ENCODE measurements at places on chromosomes 1 and 21.

DNA sequence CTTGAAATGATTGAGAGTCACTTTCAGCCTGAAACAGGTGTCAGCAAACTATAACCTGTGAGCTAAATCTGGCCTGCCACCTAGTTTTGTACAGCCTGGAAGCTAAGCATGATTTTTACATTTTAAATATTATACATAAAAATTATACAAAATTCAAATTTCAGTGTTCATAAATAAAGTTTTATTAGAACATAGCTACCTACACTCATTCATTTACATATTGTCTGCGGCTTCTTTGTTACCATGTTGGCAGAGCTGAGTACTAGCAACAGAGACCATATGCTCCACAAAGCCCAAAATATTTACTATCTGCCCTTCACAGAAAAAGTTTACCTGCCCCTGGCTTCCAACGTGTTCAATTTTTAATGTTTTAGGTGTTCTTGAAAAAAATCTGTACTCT is 8.0 kb upstream of the C1orf162 start:
- no peak for DNase-seq

DNA sequence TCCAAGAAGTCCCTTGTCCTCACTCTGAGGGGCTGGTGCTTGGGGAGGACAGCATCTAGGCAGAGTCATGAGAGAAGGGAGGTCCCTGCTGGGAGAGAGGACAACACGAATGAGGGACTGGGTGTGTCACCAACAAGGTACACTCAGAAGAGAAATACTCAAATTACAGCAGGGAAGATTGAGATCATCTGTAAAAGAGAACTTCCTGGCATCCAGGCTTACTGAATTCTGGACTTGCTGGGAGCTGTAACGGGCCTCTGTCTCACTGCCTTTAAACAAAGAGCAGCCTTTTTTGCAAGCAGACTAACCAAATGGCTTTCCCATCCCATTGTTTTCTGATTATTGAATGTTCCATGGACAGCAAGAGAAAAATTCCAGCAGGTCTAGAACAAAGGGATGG is 195.7 kb upstream of the RAB4A start:
- no peak for DNase-seq

DNA sequence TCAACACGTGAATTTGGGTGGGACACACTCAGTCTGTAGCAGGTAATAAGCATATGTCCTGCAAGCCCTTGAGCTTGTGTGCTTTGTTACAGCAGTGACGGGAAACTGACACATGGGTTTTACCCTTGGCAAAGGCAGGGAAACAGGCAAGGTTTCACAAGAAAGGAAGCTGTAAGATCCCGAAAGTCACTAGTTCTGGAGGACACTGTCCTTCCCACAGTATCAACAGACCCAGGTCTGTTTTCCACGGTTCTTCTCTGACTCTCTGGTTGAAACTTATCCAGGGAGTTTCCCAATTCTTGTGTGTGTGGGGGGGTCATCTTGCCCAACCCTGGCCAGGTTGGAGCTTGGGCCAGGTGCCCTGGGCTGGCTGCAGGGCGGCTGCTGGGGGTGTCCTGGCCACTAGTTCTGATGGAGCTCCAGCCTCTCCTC is 29.3 kb upstream of the ZBTB21 start:
- DNase-seq = no peak

DNA sequence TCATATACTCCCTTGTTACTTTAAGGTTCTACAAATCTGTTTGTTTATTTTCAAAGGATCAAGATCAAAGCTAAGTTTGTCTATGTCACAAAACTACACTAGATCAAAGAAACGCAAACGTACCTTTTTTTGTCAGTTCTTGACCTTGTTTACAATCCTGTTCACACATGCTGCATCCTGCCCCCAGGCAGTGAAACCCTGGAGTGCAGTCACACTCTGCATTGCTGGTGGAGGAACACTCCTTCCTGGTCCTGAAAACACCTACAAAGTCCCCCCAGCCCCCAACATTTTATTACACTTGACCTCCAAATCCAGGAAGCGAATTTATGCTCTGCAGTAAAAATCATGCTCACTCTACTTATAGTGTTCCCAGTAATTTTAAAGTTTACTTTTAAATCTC is 2.6 kb downstream of the TNFRSF9 start:
- no peak for DNase-seq

DNA sequence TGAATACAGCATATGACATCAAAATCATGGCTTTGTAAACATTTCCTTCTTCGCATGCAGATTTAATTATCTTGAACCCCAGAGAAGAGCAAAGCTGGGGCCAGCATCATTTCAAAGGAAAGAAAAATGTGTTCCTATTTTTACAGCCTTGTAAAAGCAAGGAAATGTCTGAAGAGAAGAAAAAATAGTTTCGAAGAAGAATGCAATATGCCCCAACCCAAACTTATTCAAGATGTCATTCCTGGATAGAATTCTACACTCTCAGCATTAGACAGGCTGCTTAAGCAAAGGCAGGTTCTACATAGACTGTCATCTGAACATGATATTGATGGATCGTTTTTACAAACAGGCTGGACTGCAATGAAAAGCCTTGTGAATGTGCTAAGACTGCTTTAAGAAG is 900.8 kb downstream of the TTLL7 start:
- DNase-seq = no peak

DNA sequence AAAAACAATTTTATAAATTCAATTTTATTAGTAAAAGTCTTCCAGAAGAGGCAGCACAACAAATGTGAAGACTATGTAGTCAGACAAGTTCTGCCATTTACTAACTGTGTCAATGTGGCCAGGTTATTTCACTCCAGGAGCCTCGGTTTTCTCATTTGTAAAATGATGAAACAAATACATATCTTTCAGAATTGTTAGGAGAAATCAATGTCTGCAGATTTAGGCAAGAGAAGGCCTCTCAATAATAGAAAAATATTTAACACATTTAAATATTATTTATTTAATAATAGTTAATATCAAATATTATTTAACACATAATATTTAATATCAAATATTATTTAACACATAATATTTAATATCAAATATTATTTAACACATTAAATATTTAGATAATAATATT is 75.6 kb upstream of the PTGFR start:
- no peak for DNase-seq

- DNase-seq = no peak
Measured at GRCh38 chr1:199305053-199305452, 666.2 kb downstream of the PTPRC start.

DNA sequence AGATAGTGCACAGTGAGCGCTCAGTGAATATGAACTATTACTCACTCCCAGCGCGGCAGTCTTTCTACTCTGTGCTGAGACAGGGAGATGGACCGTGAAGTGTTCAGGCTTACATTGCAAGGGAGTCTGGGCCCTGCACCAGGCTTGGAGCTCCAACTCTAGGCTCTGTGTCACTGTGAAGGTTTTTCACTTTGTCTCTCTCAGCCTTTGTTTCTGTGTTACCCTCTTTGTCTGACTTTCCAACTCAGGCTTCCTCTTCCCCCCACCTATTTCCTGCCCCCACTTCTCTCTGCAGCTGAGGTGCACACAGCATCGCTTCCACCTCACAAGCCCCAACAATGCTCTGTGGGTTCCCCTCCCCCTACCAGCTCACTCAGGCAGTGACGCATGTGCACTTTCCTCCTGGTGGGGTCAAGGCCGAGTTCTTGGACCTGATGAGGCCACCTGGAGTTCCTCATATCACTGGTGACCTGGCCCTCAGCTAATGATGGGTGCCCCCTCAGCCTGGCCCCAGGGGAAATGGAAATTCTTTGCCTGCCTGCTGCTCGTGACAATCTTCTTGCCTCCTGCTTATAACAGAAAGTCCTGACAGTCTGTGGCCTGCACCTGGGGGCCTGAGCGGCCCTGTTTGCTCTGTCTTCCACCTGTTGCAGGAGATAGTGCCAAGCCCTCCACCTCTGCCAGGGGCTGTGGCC is 1.1 kb upstream of the LCK start:
- peak; percentile 74 for DNase-seq

GRCh38 chr1:110069404-110070281 is 829 bp downstream of the ALX3 start:
- no peak for DNase-seq

DNA sequence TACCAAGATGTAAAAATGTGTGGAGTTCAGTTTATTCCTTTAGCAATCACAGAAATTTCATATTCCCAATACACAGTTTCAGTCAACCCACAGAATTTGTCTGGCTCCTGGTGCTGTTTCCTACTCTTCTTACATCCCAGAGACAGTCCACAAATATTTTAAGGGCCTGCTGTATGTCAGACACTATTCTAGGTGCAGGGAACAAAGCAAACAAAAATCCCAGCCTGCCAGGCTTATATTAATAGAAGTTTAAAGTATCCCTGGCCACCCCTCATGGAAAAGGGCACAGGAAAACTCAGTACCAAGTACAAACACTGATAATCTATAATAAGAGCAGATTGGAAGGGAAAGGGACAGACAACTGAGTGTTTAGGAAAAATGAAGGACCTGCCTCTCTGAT is 194.8 kb downstream of the ZP4 start:
- DNase-seq = no peak
